Esophagus squamous epithelium (tissue), 5 donors: ENCODE measurements at places on chromosomes 2 and 18. TPM values are rescaled to one million over a fixed set of nuclear protein-coding genes. Genes with fewer than 3 reads are reported as not detected.

The C1GALT1C1L gene
- total RNA-seq = not detected

The FBXO48 gene
- total RNA-seq = 0.95 TPM

The FBXO36 gene
- total RNA-seq = 0.79 TPM

The NT5C1B gene
- not detected for total RNA-seq

The SNED1 gene
- total RNA-seq = 3.3 TPM

The CAB39 gene
- total RNA-seq = 80.3 TPM

The AQP12A gene
- not detected for total RNA-seq

The LRRTM1 gene
- not detected for total RNA-seq

The RAB6C gene
- total RNA-seq = not detected

The CNGA3 gene
- not detected for total RNA-seq

The C2orf15 gene
- total RNA-seq = 0.97 TPM

The SCN9A gene
- 0.13 TPM for total RNA-seq
